GM12864 (cell line): ENCODE measurements at places on chromosomes 2 and 18.

GRCh38 chr18:48794251-48794970, 156.4 kb downstream of the SMAD7 start:
- no peak for DNase-seq

DNA sequence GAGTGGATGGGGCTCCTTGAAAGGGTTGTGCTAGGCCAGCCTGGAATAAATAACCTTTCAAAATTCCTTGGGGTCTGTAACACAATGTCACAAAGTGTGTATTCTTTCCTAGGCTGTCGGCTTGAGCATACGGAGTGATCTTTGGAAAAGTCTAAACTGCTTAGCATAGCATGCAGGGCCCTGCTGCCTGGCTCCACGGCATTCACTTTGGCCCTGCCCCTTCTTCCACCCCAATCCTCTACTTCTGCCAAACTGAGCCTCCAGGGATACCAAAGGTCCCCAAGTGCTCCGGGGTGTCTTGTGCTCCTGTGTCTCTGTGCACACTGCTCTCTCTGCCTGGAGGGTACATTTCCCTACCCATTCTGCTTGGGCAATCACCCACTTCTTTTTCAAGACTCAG, 196.1 kb downstream of the LTBP1 start:
- DNase-seq = no peak

GRCh38 chr2:45119855-45120254, 110.6 kb upstream of the SIX2 start:
- no peak for DNase-seq

DNA sequence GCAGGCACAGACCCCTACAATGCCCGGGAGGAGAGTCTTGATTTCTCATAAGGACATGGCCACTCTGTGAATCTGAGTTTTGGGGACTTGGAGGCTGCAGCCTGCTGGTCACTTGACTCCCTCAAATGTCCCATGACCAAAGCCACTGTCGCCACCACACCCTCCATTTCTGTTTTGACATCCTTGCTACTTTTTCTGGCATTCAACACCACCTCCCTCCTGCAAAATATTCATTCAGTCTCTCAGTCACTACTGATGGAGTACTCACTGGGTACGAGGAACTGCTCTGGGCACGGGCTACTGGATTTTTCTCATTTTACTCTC, 208.6 kb upstream of the HAAO start:
- DNase-seq = no peak

GRCh38 chr2:128644718-128645256, 326.1 kb upstream of the HS6ST1 start:
- DNase-seq = no peak

DNA sequence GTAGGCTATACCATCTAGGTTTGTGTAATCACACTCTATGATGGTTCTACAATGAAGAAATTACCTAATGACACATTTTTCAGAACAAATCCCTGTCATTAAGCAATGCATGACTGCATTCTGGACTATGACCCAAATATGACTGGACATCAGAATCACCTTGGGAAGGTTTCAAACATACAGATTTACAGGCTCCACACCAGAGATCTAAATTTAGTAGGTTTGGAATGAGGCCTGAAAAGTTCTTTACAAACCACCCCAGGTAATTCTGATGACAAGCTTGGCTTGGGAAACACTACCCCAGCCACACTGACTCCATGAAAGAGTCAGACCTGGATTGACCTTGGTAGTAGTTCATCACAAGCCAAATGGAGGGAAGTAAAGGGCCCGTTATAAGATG, 52.2 kb upstream of the NFE2L2 start:
- DNase-seq = no peak

GRCh38 chr2:43040084-43040854, 186.1 kb downstream of the ZFP36L2 start:
- no peak for DNase-seq

DNA sequence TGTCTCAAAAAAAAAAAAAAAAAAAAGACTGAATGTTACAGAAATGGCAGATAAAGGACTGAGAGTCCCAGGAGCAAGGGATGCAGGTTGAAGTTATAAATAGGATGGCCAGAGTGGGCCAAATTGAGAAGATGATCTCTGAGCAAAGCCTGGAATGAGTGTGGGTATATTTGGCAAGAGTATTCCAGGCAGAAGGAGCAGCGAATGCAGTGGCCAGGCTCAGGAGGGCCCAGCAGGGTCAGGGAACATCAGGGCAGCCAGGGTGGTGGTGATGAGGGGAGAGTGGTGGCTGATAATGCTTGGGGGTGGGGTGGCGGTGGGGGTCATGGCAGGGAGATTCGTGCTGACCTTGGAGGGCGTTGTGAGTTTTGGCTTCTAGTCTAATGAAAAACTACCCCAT, 141.3 kb upstream of the AGAP1 start:
- no peak for DNase-seq

DNA sequence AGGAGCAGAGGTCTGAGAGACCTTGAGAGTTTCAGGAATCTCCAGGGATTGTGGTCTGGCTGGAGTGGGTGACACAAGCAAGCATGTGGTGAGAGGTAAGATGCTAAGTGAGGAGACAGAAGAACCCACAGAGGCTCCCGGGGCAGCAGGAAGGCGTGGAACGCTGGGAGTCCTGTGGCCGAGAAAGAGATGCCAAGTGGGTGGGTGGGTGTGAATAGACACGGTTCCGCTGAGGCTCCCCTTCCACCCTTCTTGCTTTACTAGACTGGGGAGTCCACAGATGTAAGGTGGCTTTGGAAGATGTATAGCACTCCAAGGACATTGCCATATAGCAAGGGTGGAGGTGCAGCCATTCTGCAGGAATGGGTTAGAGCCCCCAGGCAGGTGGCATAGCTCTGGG, 4.2 kb downstream of the TEX51 start:
- DNase-seq = no peak

GRCh38 chr18:48292782-48293424, 116.3 kb downstream of the ZBTB7C start:
- DNase-seq = no peak

GRCh38 chr2:56680971-56681631, 497.3 kb downstream of the CCDC85A start:
- no peak for DNase-seq

GRCh38 chr18:6546229-6546628, 131.5 kb upstream of the L3MBTL4 start:
- no peak for DNase-seq
